ENCODE measurements at places on chromosomes 7 and 10.

DNA sequence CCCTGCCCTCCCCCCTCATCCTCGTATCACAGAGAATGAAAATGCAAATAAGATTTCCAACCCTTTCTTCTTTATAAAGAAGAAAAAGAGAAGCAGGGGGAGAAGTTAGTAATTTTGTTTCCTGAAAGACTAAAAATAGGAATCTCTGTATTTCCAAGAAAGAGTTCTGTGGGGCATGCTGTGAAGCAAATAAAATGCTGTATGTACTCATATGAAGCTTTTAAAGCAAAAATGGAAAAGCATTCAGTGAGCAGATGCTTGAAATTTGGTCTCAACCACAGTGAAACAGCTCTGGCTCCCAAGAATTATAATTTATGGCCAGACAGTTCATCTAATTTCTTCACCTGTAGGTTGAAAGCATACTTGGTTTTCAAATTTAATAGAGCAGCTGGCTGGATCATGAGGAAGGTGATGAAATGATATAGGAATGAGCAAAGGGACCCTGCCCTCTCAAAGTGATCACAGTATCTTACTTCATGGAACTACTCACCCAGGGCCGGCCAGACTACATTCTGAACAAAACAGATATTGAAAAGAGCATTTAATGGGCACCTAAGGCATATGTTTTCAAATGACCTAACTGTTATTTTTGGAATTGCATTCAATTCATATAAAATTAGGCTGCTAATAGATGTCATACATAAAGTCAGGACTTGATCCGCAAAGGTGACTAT lies 31.4 kb downstream of the SVIL start:
- DNase-seq = no peak

DNA sequence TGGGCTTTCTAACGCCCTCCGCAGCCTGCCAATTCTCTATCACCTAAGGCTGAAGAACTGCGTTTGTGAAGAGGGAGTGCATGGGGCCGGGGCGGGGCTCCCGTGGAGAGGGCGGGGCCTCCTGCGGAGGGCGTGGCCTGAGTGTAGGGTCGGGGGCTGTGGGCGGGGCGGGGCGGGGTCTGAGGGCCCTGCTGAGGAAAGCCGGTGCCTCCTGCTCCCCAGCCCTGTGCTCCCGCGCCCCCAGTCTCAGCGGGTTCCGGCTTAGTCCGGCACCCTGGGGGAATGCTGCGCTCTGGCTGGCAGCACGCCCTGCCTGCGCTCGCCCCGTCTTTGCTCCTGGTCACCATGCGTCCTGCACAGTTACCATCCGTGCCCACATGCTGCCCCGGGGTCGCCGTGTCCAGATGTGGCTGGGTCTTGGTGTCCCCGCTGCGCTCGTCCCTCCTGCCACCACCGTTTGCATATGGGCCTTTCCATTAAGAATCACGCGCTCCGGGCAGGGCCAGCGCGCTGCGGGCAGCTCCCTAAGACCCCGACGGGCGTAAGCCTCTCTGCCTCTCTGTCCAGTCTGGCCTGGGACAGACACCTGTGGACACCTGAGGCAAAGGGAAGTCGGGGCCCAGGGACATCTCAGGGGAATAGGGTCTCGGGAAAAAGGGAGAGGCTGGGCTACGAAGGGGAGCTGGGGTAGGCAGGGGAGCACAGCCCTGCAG lies 144.0 kb upstream of the RET start:
- DNase-seq = peak; percentile 69

DNA sequence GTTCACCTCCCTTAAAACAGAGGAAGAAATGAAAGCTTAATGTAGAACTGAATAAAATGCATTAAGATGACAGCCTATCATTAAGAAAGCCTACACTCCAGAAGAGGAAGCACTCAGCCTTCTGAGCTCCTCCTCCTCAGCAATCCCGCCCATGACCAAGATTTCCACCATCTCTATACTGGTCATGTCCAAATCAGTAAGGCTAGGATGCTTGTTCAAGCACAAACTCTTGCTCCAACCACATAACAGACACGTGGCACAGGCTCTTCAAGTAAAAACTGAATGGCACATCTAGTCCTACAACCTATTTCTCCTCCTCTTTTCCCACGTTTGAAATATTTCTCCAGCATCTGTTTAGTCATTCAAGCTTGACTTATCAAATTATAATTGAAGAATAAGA lies 454.1 kb downstream of the PARD3 start:
- no peak for DNase-seq

- DNase-seq = peak; percentile 62
These were observed 214.0 kb upstream of the PRSS1 start for GRCh38 chr7:142535123-142535779.

GRCh38 chr10:125231116-125231812 lies 70.9 kb upstream of the CTBP2 start:
- no peak for DNase-seq

GRCh38 chr10:29448125-29448524 lies 159.3 kb downstream of the LYZL1 start:
- DNase-seq = no peak

DNA sequence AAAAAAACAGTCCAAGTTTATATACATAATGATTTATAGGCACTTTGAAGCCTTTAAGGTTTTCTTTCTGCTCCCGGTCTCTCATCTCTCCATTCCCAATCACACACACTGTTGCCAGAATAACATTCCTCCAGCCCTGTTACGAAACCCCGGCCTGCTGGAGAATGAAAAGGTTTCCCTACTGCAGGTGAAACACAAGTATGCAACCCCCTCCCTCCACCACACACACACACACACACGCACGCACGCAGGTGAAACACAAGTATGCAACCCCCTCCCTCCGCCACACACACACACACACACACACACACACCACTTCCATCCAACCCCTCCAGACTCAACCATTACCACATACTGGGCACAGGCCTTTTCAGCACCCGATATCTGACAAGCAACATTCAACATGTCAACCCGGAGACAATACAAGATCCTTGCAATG lies 87.5 kb downstream of the PARD3 start:
- no peak for DNase-seq

DNA sequence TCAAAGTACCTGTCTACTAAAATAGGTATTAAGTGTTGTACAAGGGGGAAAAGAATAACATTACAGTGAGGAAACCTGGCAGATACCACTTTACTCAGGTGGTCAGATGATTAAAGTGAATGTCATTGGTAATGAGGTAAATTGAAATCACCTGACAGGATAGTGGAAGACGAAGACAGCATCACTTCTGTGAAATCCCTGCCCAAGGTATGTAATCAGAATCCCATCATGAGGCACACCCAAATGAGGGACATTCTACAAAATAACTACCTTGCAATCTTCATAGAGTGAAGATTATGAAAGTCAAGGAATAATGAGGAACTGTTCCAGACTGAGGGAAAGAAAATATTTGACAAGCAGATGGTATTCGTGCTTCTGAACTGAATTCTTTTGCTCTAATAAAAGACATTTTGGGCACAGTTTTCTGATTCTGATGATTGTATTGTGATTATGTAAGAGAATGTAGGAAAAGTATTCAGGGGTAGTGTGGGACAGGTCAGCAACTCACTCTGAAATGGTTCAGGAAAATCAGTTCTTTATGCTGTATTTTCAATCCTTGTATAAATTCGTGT lies 33.3 kb upstream of the ARMS2 start:
- no peak for DNase-seq

DNA sequence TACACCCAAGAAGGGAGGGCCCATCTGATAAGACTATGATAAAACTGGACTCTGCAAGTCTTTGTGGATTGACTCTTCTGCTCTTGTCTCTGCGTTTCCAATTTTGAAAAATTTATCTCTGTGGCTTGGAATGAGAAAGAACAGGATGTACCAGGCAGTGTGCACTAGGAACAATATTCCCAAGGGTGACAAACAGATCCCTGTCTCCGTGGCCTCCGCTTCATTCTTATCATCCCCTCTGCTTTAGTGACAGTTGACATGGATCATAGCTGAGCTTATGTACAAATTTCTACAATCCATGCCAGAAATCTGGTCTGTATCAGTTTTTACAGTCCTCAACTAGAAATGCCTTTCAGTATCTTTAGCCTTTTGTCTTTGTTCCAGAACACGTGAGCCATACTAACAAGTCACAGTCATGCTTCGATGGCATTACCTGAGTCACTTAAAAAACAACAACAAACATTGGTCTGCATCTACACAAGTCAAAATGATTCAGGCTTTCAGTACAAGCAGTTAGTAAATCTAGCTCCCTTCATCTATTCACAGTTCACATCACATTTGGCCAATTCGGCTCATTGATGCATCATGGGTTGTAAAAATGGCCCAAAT lies 393.6 kb upstream of the CELF2 start:
- DNase-seq = no peak

DNA sequence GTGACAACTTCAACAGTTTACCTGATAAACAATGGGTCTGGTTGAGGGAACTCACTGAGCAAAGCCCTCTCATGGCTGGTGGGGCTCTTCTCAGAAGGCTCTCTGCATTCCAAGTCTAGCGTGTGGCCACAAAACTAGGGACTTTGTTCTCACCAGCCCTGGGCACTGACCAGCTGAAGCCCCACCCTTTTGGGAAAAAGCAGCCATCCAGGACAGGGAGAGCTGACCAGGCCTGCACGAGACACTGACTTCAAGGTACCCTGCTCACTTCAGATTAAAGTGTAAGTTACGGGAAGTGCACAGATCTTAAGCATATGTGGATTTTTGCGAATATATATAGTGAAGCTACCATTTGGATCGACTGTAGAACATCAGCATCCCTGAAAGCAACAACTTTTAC lies 67.4 kb upstream of the LRRC4 start:
- no peak for DNase-seq

DNA sequence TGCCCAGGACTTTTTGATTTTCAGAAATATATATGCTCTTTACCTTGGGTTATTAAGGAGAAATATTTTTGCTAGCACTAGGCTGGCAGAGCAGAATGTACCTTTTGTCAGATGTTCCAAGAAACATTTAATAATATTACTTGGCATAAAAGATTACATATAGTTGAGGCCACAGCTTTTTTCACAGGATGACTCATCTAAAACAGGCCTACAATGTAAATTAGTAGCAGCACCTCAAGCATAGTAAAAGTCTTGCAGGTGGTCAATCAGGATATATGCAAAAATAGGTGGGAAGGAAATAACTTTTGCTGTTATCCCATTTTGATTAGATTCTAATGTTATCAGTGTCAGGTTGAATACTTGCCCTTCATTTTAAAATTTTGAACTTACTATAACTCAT lies 14.9 kb upstream of the ITGB1 start:
- no peak for DNase-seq

- DNase-seq = no peak
These were observed 1131.4 kb downstream of the XPNPEP1 start for GRCh38 chr10:108791794-108792474.
